ENCODE measurements at places on chromosomes 1 and 21. TPM values are rescaled to one million over a fixed set of nuclear protein-coding genes. Genes with fewer than 3 reads are reported as not detected.
A peak's percentile ranks its signal among the peaks of the same experiment; 100 is the strongest.

GRCh38 chr1:157691285-157691920, 9.2 kb downstream of the FCRL3 start:
- DNase-seq = peak; percentile 28

- no peak for DNase-seq
Observed at GRCh38 chr1:182433580-182433979, 16.4 kb upstream of the RGSL1 start.

GRCh38 chr1:50917138-50918137, 42.6 kb downstream of the FAF1 start:
- DNase-seq = no peak

DNA sequence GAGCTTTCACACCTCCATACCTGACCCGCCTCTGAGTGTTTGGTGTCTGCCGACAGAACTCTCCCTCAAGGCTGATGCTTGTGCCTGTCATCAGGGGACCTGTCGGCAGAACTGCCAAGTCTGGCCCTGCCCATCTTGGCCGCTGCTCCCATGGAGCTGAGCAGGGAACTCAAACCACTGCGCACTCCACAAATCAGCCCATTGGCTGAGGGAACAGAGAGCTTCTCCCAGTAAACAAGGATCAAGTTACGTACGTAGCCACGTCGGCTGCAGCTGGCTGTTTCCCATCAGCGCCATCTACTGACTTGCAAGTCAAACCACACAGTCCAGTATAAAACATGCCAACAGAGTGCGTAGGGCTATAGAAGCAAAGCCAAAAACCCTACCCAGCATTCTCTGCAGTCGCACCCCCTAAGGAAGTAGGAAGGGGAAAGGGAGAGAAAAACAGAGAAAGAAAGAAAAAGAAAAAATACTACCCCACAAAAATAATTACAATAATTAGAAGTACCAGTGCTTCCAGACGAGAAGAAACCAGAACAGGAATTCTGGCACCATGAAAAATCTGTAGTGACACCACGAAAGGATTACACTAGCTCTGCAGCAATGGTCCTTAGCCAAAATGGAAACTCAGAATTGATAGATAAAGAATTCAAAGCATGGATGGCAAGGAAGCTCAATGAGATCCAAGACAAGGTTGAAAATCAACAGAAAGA, 13.1 kb downstream of the KRTAP13-1 start:
- DNase-seq = no peak

DNA sequence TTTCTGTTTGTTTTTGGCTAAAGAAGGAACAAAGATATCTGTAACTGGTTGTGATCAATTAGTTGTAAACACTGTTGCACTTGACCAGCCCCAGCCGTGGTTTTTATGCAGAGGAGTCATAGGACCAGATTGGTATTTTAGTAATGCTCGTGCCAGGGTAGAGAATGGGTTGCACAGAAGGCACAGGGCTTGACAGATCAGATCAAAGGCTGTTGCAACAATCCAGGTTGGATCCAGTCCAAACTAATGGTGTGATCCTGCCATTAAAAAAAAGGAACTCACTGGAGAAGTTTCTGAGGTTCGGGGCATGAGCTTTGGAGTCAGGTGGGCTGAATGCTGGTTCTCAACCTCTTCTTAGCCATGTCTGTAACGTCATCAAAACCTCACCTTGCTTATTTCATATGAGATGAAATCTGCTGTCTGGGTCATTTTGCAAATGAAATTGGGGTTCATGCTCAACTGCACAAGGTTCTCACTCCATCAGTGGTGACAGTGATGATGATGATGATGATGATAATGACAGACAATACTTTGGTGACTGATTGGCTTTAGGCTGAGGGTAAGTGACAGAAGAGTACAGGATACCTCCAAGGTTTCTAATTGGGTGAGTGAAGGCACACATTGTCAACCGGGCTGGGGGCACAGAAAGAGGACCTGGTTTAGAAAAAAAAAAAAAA, 43.1 kb downstream of the ZNF281 start:
- no peak for DNase-seq

GRCh38 chr21:27841084-27841672, 874.3 kb upstream of the ADAMTS5 start:
- no peak for DNase-seq

The GREM2 gene
- not detected for total RNA-seq
